Activated CD4-positive, alpha-beta T cell treated with anti-CD3 and anti-CD28 coated beads, Interleukin-2, amount 50 U/mL, for 24 hours (primary cell): ENCODE measurements at places on chromosomes 2 and 18.

DNA sequence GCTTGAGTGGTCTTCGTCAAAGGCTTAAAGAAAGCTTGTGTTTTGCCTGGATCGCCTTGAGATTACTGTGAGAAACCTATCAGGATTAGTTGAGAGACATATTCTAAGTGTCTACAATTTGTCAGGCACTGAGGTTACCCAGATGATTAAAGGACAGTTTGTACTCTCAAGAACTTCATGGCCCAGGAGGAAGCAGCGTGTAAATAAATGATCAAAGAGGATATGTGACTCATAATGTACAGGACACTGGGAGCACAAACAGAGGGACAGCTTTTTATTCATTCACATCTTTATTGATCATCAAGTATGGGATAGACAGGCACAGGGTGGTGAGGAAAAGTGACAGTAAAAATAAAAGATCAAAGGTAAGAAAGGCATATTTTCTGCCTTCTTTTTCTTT, 152.6 kb upstream of the FSHR start:
- no peak for DNase-seq

DNA sequence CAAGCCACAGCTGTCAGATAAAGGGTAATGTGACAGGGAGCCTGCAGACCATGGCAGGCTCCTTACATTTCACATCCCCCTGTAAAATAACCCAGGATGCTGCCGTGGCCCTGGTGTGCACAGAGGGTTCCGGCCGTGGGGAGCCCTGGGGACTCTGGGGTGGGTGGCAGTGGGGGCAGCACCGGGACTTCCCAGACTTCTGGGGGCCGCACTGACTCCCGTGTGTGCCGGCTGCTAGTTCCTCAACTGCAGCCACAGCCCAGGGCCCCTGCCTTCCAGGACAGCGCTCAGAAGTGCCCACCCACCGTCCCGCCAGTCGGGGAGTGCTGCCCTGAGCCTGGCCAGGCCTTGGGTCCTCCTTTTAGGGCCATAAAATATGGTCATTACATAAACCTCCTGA, 56.5 kb downstream of the CIB4 start:
- no peak for DNase-seq

- DNase-seq = no peak
These were observed 1996.2 kb upstream of the PIK3C3 start for GRCh38 chr18:39958876-39959275.

DNA sequence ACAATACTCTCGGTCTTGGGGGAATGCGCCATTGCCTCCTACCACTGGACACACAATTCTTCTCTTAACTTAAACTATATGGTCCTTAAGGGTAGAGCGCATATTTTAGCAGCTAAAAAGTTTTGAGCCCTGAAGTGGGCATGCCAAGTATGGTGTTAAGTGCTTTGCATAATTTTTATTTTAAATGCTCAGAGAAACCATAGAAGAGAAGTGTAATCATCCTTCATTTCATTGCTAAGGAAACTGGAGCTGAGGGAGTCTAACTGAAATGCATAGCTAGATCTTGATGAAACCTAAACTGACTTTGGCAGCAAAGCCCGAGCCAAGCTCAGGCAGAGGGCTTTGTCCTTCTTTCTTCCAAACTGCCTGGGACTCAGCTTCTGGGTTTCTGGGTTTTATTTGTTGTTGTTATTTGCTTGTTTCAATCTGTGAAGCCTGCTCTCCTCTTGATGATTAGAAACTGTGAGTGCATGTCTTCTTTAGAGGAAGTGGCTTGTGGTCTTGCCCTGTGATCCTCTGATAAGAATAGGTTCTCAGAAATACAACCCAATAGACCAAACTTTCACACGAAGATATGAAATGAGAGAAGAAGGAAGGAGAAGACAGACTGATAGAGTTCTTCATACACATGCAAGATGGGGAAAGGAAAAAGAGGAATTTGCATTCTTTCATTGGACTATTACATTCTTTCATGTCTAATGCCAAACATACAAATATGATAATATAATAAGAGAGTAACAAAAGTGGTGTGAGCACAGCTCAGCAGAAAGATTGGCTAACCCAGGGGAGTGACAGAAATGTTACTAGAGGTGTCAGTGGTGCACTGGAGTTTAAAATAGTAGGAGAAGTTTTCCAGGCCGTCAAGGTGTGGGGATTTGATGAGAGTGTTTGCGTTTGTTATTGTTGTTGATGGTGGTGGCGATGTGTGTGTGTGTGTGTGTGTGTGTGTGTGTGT, 7.5 kb upstream of the RNF144A start:
- DNase-seq = no peak

DNA sequence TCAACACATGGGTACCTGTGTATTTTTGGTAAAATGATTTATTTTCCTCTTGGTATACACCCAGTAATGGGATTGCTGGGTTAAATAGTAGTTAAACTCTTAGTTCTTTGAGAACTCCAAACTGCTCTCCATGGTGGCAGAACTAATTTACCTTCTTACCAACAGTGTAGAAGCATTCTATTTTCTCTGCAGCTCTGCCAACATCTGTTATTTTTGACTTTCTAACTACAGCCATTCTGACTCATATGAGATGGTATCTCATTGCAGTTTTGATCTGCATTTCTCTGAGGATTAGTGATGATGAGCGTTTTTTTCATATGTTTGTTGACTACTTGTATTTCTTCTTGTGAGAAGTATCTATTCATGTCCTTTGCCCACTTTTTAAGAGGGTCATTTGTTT, 180.6 kb downstream of the FSIP2 start:
- no peak for DNase-seq
